ENCODE measurements at places on chromosomes 6 and 20.

DNA sequence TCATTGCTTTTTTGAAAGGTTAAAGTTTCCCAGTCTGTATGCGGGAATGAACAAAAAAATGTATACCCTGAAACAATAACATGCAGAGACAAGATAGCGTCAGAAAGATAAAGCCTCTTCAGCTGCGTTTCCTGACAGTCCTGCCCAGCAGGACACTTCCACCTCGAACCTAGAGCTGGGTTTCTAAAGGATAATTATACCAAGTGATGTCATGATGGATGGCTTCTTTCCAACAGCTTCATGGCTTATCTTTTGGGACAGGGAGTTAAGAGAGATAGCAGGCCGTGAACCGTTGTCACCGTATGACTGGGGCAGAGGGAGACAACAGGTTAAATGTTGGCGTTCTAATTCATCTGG, 267.6 kb upstream of the SGK1 start:
- H3K4me3 ChIP-seq: no peak overlapping the region
- no peaks in the 10 kb centered on the region for H3K27me3 ChIP-seq
- no peak for DNase-seq
- H3K27ac ChIP-seq: no peak overlapping the region

GRCh38 chr6:149965194-149966020, 1.7 kb downstream of the ULBP1 start:
- H3K27ac ChIP-seq: no peak overlapping the region
- peak overlapping the region; percentile 51 for H3K4me3 ChIP-seq
- no peak for DNase-seq
- peaks cover 4% of the 10 kb centered on the region for H3K4me1 ChIP-seq

DNA sequence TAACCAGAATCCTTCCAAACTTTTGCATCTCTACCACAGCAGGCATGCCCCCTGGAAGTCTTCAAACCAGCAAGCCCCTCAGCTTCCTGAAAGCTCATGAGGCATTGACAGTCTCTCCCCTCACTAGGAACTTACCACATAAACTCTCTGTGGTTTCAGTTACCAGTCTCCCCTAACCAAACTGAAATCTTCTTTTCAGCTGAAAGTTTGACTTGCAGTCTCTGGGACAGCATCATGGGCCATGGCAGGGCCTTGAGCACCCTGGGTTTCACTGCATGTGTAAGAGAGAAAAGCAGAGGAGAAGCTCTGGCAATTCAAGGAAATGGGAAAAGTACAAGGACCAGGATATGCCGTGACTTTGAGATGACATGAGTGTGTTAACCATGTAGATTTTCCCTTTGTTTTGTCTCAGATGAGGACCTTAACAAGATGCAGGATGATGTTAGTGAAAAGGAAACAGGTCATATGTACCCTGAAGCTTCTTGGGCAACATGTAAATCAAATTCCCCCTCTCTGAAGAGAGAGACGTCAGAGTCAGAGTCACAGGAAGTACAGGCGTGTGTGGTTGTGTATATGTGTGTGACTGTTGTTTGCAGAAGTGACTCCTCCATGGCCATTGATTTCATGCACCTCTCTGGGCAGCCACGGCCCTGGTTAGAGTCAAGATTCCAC, 106.3 kb downstream of the TNFRSF21 start:
- no peak overlapping the region for H3K4me3 ChIP-seq
- no peaks in the 10 kb centered on the region for H3K36me3 ChIP-seq
- no peak overlapping the region for H3K27ac ChIP-seq
- H3K27me3 ChIP-seq: no peaks in the 10 kb centered on the region
- H3K4me1 ChIP-seq: no peaks in the 10 kb centered on the region

DNA sequence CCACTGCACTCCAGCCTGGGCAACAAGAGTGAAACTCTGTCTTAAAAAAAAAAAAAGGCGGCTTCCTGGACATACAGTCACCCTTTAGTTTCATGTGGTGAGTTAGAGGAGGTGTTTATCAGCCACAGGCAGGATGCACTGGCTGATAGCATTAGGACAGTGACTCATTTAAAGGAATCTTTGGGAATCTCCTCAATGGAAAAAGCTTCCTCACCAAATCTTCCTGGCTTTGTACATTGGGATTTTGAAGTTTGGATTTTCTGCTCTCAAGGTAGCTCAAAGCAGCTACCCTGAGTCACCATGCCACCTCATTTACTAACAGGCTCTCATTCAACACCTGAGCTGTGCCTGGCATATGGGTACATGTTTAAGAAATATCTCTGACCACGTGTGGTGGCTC, 20.2 kb downstream of the PRPH2 start:
- DNase-seq: no peak
- H3K36me3 ChIP-seq: no peaks in the 10 kb centered on the region
- H3K27me3 ChIP-seq: no peaks in the 10 kb centered on the region
- no peak overlapping the region for H3K27ac ChIP-seq

DNA sequence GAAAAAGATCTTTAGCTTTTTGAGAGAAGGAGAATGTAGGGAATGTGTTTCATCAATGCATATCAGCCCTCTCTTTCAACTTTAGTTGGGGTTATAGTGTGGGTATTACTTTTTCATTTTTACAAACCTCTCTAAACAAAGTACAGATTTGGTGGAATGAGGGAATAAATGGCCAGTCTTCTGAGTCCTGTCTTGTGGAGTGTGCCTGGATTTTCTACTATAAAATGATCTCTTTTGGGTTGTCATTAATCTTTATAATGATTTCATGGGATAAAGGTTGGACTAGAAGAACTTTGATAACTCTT, 209.3 kb downstream of the RNF144B start:
- H3K27ac ChIP-seq: peak overlapping the region; percentile 6
- H3K4me3 ChIP-seq: no peak overlapping the region
- H3K4me1 ChIP-seq: no peaks in the 10 kb centered on the region
- no peak for DNase-seq
- no peaks in the 10 kb centered on the region for H3K36me3 ChIP-seq

DNA sequence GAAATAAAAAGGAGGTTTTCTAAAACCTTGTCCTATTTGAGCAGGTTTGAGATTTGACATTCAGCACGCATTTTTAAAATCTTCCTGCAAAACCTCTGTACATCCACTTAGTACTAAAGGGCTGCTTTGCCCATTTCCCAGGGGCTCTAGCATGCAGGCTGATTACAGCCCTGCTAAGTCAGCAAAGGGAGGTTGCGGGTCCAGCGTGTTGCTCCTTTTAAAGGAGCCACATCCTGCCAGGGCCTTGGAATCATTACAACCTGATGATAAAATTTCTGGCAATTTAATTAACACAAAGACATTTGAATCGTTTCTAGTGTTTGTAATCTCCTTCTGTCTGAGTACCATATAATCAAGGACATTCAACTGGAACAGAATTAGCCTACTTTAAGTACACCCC, 455.1 kb upstream of the CITED2 start:
- H3K36me3 ChIP-seq: no peaks in the 10 kb centered on the region
- no peaks in the 10 kb centered on the region for H3K4me1 ChIP-seq
- no peaks in the 10 kb centered on the region for H3K27me3 ChIP-seq
- no peak overlapping the region for H3K4me3 ChIP-seq

DNA sequence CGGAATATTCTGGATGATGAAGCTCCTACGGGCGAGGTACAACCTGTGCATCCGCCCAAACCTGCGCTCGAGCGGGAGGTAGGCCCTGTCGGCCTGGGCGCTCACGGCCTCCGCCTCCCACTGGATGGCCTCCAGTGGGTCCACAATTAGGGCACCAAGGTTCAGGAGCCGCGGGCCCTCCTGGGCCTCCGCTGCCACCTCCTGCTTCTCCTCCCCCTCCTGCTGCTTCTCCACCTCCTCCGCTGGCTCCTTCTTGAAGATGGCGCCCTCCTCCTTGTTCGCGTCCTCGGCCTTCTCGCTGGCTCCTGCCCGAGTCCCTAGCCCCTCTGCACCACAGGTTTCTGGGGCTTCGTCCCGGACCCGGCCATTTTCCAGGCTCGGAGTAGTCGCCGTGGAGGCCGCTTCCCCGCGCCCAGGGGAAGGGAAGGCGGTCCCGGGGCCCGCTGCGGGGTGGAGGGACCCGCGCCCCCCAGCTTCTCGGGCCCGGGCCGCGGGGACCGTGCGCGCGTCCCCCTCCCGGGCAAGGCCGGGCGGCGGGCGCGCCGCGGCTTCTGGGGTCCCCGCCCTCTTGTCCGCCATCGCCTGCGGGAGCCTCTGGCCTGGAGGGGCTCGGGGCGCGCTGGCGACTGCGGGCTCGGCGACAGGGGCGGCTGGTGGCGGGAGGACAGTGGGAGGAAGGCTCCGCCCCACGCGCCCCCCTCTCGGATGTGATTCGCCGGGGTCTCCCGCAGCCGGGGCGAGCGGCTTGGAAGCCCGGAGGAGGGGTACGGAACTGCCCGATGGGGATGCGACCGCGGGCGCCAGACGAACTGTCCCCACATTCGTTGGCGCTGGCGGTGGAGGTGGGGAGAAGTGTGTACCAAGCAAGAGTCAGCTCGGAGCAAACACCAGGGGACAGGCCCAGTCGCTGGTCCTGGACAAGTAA, 17.6 kb downstream of the PLAGL2 start:
- no peaks in the 10 kb centered on the region for H3K36me3 ChIP-seq
- H3K4me3 ChIP-seq: peak overlapping the region; percentile 74
- H3K4me1 ChIP-seq: peaks cover 5% of the 10 kb centered on the region
- H3K27ac ChIP-seq: peak overlapping the region; percentile 93
- H3K27me3 ChIP-seq: no peaks in the 10 kb centered on the region

DNA sequence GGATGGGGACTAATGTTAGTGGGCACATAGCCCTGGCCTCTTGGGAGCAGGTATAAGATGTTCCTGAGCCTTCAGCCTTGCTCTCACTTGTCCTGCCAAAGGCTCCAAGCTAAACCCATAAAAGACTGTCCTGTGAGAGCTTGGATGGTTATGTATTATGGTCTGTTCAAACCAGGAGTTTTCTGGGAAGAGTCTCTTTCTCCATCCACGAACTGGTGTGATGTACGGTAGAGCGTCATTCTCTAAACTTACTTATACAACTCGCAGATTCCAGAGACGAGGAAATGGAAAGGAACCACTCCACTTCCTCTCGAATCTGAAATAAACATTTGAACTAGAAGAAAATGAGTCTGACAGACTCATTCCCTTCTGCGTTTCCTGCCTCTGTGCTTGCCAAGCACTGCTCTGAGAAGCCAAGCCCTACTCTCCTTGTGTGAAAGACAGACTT, 5.3 kb downstream of the SOBP start:
- H3K4me1 ChIP-seq: no peaks in the 10 kb centered on the region
- peak overlapping the region; percentile 81 for H3K27ac ChIP-seq
- no peak overlapping the region for H3K4me3 ChIP-seq
- H3K36me3 ChIP-seq: no peaks in the 10 kb centered on the region
- no peak for DNase-seq

DNA sequence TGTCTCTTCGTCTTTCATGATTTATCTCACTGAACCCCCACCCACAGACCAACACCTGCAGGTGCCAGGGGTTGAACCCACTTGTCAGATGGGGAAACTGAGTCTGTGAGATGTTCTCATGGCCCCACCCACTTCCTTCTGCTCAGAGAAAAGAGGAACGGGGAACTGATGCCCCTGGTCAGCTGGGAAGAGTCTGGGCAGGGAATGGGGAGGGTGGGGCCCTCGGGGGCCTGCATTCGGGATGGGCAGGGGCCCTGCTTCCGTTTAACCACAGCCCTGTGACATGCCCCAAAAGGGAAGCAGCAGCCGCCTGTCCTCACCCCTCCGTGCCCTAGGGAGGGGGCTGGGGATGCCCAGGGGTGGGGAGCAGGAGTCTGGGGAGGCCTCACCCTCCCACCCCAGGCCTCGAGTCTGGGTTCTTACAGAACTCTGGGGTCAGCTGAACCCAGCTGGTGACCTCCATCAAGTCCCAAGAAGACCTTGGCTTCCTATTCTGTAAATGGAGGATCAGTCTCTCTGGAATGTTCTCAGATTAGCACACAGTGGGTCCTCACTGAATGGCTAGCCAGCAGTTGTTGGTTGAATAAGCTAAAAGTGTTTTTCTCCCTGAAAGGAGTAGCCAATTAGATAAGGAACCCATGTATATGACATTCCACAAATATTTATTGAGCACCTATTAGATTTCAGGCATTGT, 81.5 kb downstream of the CEBPB start:
- H3K4me1 ChIP-seq: peaks cover 12% of the 10 kb centered on the region
- DNase-seq: no peak
- H3K27me3 ChIP-seq: no peaks in the 10 kb centered on the region
- no peak overlapping the region for H3K4me3 ChIP-seq
- no peaks in the 10 kb centered on the region for H3K36me3 ChIP-seq

DNA sequence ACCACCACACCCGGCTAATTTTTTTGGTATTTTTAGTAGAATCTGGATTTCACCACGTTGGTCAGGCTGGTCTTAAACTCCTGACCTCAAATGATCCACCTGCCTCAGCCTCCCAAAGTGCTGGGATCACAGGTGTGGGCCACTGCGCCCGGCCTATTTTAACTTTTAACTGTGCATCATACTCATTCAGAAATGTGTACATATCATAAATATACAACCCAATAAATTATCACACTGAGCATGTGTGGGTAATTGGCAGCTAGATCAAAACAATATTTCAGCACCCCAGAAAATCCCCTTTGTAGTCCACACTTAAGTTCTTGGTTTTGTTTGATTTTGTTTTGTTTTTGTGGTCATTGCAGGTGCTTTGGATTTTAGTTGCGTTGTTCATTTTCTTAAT, 228.9 kb upstream of the ZNF217 start:
- H3K4me1 ChIP-seq: no peaks in the 10 kb centered on the region
- no peak for DNase-seq
- no peaks in the 10 kb centered on the region for H3K36me3 ChIP-seq

GRCh38 chr6:64301307-64302236, 666.0 kb downstream of the PHF3 start:
- H3K36me3 ChIP-seq: no peaks in the 10 kb centered on the region
- H3K27ac ChIP-seq: no peak overlapping the region
- no peaks in the 10 kb centered on the region for H3K27me3 ChIP-seq

- no peak overlapping the region for H3K4me3 ChIP-seq
- no peaks in the 10 kb centered on the region for H3K36me3 ChIP-seq
- H3K27me3 ChIP-seq: no peaks in the 10 kb centered on the region
- H3K27ac ChIP-seq: peak overlapping the region; percentile 94
- H3K4me1 ChIP-seq: peaks cover 17% of the 10 kb centered on the region
Measured at GRCh38 chr20:44702776-44703175, 12.4 kb upstream of the CCN5 start.

DNA sequence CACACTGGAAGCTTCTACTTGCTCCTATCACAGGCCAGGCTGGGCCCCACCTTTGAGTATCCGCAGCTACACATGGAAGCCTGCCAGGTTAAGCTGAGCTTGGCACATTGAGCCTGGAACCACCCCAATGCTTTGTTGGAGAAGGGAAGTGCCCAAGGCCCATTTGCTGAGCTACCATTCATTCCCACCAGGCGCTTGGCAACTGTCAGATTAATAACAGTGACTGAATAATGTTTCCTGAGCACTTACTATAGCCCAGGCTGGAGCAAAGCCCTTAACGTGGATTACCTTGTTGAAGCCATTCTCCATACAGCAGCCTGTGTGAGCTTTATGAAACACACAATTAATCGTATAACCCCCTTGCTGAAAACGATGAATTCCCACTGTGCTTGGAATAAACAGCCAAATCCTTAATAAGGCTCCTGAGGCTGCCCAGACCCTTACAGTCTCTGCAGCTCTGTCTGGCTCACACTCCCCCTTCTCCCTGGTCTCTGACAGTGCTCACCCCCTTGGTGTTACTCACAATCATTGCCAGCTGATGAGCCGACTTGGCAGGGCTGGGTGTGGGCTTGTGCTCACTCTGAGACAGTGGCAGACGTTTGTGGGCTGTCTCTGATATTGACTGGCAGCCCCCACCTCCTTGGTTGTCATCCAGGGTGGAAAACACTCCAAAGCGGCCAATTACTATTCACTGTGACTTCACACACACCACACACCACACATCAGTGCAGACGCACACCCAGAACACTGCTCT, 357.1 kb downstream of the MAFB start:
- no peak for DNase-seq
- H3K27ac ChIP-seq: no peak overlapping the region
- H3K36me3 ChIP-seq: no peaks in the 10 kb centered on the region
- H3K27me3 ChIP-seq: no peaks in the 10 kb centered on the region
